Pericardium fibroblast (primary cell): ENCODE measurements at places on chromosomes 11 and 22. TPM values are rescaled to one million over a fixed set of nuclear protein-coding genes. Genes with fewer than 3 reads are reported as not detected.

OR5P2 gene
- total RNA-seq, result not detected in 2 replicates

CTSF gene
- 70.1 and 83.0 TPM in 2 replicates for total RNA-seq

PRG3 gene
- total RNA-seq, result not detected in 2 replicates

BEST1 gene
- total RNA-seq, result 1.5 and 3.7 TPM in 2 replicates

HTR3B gene
- total RNA-seq, result not detected in 2 replicates

OR51F1 gene
- total RNA-seq, result not detected in 2 replicates

NLRP10 gene
- total RNA-seq, result not detected in 2 replicates

ARHGAP42 gene
- total RNA-seq, result 2.4 and 5.0 TPM in 2 replicates

GRM5 gene
- under 0.01 TPM in 1 of 2 replicates, not detected in the other for total RNA-seq

RAG1 gene
- 0.12 and 0.43 TPM in 2 replicates for total RNA-seq

MS4A6E gene
- not detected in 2 replicates for total RNA-seq

ANO3 gene
- total RNA-seq, result 0.34 and 0.58 TPM in 2 replicates

C11orf86 gene
- total RNA-seq, result not detected in 2 replicates

MOGAT2 gene
- total RNA-seq, result not detected in 2 replicates

ANKK1 gene
- total RNA-seq, result 0.12 TPM in 1 of 2 replicates, not detected in the other

CDC42BPG gene
- 0.26 TPM in 1 of 2 replicates, not detected in the other for total RNA-seq

FOLR1 gene
- total RNA-seq, result 2.5 TPM in 1 of 2 replicates, not detected in the other
